ENCODE measurements at places on chromosomes 1 and 21.

DNA sequence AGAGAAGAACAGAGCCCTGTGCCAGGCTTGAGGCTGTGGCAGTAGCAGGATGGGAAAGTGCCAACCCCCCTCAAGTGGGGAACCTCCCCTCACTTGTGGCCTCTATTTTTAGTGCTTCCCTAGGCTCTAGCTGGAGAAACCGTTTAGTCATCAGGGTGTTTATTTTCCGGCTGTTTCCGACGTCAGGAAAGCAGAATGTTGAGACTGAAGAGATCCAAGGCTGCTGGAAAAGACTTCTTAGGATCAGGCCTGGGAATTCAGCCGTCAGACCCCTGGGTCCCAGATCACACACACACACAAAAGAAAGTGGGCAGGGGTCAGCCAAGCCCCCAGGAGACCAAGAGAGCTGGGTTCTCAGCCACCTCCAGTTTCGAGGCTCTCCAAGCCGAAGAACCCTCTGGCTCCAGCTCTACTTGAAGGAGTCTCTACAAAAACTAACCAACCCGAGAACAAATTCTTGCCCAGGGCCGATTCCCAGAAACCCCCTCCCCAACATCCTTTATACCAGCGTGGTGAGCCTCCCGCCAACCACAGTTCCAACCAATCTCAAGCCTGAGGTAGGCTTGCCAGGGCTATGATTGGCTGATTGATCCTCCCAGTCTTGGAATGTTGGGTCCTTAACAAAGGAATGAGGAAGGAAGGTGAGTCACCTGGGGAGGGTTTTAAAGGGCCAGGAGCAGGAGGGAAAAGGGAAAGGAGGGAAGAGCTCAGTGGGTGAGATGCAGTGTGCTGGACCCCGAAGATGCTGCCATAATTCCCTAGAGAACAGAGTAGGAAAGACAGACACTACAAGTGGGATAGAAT is 2.5 kb upstream of the MEF2D start:
- DNase-seq = no peak

- DNase-seq = no peak
Observed at GRCh38 chr1:94515296-94515947, 26.1 kb downstream of the F3 start.

DNA sequence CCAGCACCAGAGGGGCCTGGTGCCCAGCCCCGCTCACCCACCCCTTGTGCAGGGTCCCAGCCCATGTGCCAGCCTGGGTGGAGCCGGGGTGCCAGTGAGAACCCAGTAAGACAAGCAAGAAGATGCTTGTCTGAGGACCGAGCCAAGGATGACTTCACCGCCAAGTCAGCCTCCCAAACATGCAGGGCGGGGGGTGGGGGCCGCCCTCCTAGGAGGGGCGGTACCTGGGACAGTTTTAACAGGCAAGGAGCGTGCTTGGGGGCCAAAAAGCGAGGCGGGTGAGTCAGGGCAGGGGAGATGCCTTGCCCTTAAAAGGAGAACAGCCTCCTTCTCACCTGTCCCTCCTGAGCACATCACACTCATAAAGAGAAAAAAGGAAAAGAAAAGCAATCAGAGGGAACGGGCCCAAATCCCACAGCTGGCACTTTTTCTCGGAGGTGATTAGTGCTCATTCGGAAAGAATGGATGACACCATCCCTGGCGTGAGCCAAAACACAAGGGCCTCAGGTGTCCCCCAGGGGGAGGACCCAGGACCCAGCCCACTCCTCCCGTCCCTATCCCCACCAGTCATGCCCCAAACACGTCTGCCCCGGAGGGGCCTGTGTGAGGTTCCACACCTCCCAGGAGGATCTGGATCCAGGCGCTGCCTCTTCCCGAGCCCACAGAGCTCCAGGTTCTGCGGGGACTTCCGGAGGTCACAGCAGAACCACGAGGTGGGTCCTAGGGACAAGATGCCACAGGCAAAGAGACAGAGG is 77.6 kb upstream of the IFFO2 start:
- DNase-seq = no peak

DNA sequence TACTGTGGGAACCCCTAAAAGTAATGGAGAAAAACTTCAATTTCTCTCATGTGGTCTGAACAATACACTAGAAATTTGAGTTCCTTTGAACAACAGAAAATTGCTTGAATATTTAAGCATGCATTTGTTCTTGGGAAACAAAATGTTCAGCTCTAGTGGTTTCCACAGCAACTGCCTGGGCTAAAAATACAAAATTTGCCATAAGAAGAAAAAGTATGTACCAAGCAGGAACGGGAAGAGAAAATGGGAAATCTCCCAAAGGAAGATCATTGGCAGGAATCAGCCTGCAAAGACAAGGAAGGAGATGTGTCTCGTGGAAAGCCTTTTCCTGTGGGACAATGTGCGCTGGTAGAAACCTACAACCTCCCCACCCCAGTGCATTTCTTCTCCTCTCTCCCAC is 119.0 kb upstream of the DPT start:
- DNase-seq = no peak

- no peak for DNase-seq
Observed at GRCh38 chr1:15311122-15311822, 64.2 kb downstream of the FHAD1 start.

All from activated CD4-positive, alpha-beta T cell treated with anti-CD3 and anti-CD28 coated beads, Interleukin-2, amount 50 U/mL, for 48 hours (primary cell).